Mesendoderm (in vitro differentiated cells): ENCODE measurements at places on chromosomes 2 and 18.

DNA sequence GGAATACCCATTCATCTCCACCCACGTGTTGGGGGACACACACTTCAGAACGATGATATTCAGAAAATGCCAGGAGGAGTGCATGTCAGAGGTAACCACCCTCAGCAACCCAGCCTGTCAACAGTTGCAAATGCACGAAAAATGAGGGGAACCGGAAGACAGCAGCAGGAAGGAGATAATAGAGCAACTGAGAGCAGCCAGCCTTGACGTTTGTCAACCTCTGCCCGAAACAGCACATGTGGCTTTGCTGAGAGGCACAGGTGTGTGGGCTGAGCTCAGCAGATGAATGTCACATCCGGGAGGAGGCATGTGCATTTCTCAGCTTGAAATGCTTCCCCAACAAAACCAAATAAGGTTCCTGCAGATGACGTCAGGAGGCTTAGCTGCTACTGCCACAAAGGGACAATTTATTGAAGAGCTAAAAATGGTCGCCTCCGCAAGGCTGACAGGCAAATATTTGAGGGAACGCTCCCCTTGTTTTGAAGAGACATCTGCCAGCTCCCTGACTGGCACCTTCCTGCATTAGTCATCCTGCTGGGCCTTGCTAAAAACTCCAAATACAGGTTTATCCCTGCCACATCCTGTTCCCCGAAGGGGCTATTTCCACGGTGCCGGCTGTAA lies 419.0 kb downstream of the NBAS start:
- DNase-seq: peak; percentile 90

DNA sequence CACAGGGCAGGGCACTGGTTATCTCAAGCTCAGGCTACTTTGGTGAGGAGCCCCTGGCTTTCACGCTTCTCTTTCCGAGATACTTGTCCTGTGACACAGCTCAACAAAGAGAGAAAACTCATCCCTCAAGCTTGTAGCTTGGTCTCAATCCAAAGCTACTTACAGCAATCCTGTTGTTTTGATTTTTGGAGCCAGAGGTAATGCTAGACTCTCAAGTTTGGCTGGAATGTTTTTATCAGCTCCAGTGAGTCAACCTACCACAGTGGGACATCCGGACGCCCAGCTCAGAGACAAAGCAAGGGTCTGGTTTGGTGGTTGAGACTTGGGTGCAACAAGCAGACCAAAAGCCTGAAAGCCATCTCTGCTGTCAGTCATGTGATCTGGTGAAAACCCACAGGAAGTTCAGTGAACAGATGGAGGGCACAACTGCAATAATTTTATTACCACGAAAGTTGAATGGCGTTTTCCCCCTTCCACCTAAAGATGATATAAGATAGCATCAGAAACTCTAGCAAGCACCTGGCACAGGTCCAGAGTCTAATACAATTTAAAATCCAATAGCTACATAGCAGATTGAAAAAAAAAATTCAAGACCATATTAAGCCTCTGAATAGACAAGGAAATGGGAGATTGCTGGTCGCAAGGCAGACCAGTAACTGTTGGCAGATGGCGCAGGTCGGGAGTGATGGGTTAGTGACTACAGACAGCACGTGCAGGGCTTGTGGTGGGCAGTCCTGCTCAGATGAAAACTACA lies 102.3 kb upstream of the SMAD7 start:
- no peak for DNase-seq

GRCh38 chr2:139492131-139492680 lies 712.0 kb upstream of the NXPH2 start:
- no peak for DNase-seq

- DNase-seq: peak; percentile 84
Observed at GRCh38 chr18:36582988-36583745, 245.6 kb downstream of the TPGS2 start.

DNA sequence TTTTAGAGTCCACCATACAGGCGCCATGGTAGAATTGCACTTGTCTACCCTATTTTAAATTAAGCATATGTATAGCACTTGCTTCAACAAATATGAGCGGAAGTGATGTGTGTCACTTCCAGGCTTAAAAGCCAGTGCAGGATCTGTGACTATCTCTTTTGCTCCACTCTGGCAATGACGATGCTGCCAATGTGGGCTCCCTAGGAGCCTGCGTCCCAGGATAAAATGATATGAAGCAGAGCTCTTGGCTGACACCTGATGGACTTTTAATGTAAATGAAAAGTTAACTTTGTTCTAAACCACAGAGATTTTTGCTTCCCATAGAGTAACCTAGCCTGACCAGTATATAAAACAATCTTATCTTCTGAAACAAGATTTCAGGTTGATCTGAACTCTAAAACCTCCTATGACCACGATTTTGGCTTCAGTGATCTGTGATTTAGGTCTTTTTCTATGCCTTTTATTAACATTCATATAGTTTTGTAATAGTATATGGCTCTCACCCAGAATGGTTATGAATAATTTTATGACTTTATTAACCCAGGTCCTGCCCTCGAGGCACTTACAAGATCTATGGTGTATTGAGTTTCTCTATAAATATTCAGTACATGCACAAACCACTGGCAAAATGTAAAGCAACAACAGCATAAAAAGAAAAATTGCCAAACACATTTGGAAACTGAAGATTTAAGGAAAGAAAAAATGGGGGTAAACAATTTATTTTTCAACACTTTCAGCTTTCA lies 422.5 kb upstream of the PIK3C3 start:
- DNase-seq: peak; percentile 58
